ENCODE measurements at places on chromosomes 7 and 10.
A peak's percentile ranks its signal among the peaks of the same experiment; 100 is the strongest.

DNA sequence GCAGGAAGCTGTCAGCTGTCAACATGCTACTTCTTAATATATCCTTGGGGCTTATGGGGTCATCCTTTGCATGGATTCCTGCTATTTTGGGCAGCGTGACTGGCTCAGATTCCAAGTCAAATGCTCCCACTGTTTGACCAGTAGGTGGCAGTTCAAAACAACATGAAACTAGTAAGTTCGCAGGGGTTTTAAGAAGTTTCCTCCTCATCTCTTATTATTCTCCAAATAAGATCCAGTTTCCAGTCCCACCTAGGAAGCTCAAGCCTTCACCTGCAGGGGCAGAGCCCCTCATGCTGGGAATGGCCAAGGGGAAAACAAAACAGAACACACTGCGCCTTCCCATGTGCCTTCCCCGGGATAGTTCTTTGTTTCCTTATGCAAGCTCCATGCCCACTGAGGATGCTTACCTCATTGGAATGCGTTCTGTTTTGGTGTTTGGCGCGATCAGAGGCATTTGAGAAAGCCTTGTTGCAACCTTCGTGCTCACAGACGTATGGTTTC lies 259.8 kb downstream of the GLI3 start:
- DNase-seq, result peak; percentile 61

- DNase-seq, result peak; percentile 40
Measured at GRCh38 chr7:114949231-114949630, 27.3 kb downstream of the MDFIC start.

DNA sequence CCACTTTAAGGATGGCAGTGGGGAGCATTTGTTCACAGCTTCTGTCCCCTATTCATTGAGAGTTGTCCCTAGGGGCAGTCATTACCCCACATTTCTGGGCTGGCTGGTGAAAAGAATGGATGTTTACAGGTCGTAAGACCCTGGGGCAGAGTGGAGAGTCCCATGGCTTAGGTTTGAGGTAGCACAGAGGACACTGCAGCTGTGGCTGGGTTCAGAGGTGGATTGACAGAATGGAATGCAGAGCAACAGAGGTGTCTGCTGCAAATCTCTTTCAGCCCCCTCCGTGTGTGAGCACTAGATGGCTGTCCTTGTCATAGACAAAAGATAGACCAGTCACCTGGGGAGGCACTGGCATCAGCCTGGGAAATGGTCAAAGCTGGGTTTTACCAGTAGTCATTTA lies 141.9 kb downstream of the CACNB2 start:
- DNase-seq, result no peak

- DNase-seq, result peak; percentile 51
Measured at GRCh38 chr10:119391440-119392251, 150.9 kb downstream of the RGS10 start.

- no peak for DNase-seq
Measured at GRCh38 chr10:64546073-64546472, 1024.9 kb downstream of the REEP3 start.

Data from AG08395 (cell line).